Thoracic aorta (tissue), 2 donors: ENCODE measurements at places on chromosomes 5 and 9.

GRCh38 chr5:151492729-151493128 lies 45.3 kb downstream of the SLC36A1 start:
- DNase-seq = no peak

DNA sequence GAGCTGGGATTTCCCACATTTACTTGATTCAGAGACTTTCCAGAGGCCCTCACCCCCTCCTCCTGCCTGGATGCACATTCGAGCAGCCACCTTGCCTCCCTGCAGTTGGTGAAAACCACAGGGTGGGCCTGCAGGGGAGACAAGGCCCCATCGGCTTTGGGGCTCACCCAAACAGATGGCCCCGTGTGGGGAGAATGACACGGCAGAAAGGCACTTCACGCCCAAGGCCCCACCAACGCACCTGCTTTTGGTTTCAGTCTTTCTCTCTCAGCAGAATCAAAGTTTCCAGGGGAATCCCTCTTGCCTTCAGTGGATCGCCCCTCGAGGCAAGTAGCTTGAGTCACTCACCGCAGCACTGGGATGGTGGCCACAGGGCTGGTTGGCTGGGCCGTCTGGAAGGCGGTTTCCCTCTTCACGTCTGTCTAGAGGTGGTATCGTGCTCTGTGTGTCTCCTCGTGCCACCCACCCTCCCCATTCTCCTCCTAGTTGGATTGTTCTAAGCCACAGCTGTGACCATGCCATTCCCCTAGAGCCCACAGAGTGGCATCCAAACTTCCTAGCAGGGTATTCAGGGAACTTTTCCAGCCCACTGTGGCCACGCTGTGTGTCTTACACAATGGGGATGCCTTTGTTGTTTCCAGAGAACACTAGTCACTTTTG lies 31.8 kb downstream of the SEC61B start:
- DNase-seq = no peak

GRCh38 chr5:135715267-135716055 lies 119.0 kb upstream of the SLC25A48 start:
- DNase-seq = no peak

- DNase-seq = no peak
Measured at GRCh38 chr5:88262116-88262515, 6.5 kb downstream of the TMEM161B start.

DNA sequence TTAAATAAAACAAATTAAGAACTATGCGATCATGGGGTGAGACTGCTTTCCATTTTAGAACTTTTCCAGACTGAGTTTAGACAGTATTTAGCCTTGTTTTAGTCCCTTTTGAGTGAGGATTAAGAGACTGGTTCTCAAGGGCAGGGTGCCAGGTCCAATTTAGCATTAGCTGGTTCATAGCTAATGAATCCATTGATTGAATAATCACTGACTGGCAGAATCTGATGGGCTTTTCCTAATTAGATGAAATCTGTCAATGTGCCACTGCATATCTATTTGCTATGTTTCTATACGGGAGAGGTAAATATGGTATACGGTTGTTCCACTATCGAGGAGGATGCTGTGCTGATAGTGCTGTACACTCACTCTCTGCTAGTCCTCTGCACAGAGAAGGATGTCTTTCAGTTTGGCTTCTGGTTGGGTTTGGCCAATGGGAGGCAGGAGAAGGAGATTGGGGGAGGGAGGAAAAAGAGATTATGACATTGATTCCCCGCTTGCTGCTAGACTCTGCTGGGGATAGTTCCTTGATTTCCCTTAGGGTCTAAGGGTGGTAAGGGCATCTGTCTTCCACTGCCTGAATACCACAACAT lies 496.6 kb downstream of the CTNND2 start:
- DNase-seq = no peak

- DNase-seq = no peak
Measured at GRCh38 chr5:10741661-10742060, 19.4 kb downstream of the DAP start.

GRCh38 chr9:33236571-33236970 lies 3.4 kb upstream of the SPINK4 start:
- no peak for DNase-seq

GRCh38 chr9:69357030-69357775 lies 32.2 kb downstream of the ENTREP1 start:
- DNase-seq = no peak

- no peak for DNase-seq
Measured at GRCh38 chr5:169127431-169127830, 173.5 kb downstream of the SLIT3 start.

DNA sequence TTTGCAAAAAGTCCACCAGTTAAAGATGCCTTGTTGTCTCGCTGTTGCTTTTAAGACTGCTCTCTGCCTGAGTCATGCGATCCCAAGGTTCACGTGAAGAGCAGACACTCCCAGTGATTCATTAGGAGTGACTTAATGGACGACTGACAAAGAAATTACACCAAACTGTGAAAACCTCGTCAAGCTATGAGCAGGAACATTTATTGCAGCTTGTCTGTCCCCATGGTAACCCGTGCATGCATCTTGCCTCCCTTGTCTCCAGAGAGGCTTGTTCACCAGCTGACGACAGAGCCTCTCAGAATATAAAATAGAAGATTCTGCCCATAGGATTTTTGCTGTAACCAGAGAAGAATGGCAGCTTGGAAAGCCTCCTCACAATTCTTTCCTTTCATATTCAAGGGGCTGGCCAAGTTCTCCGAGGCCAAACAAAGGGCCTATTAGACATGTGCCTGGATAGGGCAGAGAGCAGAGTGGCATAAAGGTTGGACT lies 352.7 kb downstream of the SPOCK1 start:
- DNase-seq = peak; percentile 41

DNA sequence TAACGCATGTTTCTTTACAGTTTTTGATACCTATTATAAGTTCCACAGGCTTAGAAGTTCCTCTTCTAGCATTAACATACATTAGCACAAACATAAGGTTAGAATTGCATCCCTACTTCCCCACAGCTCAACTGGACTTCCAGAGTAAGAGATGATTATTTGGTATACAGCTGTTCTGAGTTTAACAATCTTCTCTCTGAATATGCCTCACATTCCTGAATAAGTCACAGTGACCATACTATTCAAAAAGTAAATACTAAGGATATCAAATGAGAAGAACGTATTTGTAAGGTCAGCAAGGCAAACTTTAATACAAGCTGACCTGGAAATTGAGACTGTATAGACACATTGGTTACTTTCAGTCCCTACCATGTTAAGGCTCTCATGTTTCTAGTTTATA lies 21.3 kb downstream of the NR6A1 start:
- no peak for DNase-seq

- DNase-seq = no peak
Measured at GRCh38 chr5:156366521-156366920, 39.6 kb downstream of the SGCD start.

DNA sequence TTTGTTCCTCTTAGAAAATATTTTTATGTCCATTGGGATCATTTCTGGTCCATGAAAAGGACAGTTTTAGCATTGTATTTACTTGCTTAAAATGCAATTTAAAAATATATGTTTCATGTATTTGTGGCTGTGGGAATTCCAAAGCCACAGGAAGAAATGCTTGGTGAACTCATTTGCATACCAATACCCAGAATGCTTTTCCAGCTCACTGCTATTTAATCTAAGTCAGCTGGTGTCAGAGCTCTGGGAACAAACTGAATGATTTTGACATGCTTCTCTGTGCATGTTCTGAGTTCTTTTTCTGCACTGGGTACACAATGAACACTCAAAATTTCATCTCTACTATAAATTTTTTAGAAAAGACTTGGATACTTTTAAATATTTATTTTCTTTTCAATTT lies 482.8 kb upstream of the ARRDC3 start:
- DNase-seq = no peak

- DNase-seq = no peak
Measured at GRCh38 chr9:113640418-113640817, 176.9 kb downstream of the RGS3 start.

DNA sequence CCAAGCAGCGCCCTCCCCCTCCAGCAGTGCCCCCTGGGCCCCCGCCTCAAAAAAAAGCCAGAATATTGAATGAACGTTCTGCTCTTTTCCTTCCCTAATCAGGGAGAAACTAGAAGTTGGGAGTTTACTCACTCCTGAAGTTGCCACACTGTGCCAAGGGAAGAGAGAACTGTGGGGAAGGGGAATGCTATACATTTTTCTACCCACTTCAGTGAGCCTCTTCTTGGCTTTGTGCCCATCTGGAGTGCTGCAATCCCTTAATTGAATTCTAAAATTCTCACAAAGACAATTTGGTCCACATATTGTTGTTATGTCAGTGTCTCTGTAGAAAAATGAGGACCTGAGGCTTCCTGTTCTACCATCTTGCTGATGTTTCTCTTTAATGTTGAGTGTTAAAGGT lies 443.7 kb downstream of the DIRAS2 start:
- no peak for DNase-seq

GRCh38 chr5:133844836-133845235 lies 123.6 kb downstream of the C5orf15 start:
- no peak for DNase-seq

- DNase-seq = no peak
Measured at GRCh38 chr5:72720205-72720604, 96.3 kb upstream of the TNPO1 start.

DNA sequence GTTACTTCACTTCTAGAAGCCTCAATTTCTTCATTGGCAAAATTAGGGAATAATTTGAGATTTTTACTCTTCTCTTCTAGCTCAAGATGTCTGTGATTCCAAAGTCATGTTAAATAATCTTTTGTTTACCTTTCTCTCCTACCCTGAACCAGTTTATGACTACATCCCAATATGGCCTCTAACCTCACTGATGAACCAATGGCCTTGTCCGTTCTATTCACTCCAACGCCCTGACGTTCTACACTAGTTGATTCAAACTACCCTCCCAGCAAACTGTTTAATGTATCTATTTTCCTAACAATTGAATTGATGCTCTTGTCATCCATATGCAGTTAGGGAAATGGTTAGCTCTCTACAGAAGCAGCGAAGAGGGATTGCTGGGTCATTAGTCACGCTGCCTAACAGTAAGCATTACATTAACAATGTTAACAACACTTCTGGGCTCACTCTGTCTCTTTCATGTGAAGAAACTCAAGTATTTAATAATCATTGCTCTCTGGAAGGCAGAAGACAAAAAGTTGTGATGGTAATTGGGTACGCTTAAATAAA lies 38.0 kb downstream of the RAPGEF1 start:
- DNase-seq = no peak

DNA sequence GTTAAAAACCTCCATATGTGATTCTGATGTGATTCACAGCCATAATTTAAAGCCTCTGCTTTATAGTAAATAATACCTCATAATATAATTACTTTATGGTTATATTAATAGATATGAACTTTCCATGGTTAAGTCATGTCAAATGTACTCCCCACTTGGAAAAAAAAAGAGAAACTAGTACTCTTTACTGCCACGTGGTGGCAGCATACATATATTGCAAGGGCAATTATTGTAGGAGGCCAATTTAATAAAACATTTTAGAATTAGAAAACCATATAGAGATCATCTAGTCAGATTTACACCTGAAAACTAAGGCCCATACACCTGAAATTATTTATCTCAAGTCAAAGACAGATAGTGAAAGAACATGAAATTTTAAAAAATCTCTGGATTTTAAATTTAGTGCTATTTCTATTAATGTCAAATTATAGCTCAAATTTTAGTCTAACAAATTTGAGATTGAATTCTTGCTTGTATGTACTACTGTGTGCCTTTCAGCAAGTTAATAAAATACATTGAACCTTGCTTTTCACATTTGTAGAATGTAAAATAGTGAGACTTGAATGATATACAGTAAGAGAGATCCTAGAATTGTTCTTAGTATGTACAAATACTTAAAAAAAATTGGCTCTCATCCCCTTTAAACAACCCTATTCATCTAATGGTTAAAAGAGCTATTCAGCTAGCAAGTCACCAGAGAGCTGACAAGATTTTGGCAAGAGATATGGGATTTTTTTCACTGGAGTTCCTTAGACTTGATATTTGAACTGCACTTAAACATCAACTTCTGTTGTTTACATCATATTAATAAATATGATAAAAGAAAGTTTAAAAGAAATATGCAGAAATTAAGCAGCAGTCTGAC lies 603.8 kb downstream of the TLE4 start:
- DNase-seq = no peak

- DNase-seq = no peak
Measured at GRCh38 chr9:116656977-116657376, 30.1 kb upstream of the TRIM32 start.

DNA sequence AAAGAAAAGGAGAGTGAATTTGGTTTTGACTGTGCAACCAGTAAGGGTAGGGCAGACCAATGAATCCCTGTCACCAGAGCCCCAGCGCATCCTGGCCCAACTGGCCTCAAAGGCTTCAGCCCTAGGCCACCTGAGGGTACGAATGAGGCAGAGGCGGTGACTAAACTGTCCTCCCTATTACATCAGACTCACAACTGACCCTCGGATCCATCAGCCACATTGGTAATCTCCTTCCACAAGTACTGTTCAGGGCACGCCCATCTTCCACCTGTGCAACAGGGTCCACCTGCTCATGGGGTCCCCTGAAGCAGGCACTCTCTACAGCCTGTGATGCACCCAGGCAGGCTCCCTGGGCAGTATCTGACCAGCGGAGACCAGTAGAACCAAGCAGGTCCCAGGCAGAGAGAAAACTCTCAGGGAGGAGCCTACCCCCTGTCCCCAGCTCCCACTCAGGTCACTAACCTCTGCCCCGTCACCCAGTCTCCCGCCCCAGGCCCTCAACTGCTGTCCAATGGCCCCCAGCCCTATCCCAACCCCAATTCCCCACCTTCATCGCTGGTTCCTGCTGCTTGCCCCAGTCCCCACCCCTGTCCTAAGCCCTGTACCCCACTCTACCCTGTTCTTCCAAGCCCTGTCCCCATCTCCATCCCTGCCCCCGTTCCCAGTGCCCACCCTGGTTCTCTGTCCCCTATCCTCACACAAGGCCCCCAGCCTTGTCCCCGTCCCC lies 904 bp downstream of the EDF1 start:
- no peak for DNase-seq

- no peak for DNase-seq
Measured at GRCh38 chr5:143206196-143207053, 197.1 kb downstream of the NR3C1 start.

DNA sequence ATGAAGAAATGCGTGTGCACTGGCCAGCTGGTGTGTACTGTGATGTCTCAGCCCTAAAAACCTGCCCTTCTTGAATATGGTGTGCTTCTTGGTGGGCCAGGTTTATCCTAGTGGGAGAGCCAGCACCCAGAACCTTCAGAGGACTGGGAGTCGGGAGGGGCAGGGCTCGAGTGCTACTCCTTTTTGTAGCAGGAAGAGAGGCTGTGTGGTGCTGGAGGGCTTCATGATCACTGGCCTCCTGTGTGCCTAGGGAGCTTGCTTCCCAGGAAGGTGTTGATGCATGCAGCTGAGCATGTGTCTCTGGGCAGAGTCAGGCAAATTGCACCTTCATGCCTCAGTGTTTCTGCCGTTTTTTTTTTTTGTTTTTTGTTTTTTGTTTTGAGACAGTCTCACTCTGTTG lies 20.0 kb downstream of the PHF2 start:
- DNase-seq = no peak

DNA sequence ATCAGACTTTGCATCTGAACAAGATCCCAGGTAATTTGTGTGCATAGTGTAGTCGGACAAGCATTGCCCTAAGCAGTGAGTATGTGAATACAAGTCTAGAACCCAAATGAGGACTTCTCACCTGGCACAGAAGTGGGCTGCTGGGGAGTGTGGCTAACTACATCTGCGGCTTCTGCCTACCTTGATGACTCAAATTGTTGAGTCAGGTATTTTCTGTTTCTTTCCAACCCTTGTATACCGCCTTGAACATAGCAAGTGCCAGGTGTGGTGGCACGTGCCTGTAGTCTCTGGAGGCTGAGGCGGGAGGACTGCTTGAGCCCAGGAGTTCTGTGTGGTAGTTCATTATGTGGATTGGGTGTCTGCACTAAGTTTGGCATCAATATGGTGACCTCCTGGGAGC lies 7.9 kb upstream of the JADE2 start:
- DNase-seq = no peak

GRCh38 chr9:94630833-94631232 lies 8.5 kb downstream of the FBP1 start:
- no peak for DNase-seq
